ENCODE measurements at places on chromosomes 16 and 17. TPM values are rescaled to one million over a fixed set of nuclear protein-coding genes. Genes with fewer than 3 reads are reported as not detected.

- H3K27me3 ChIP-seq, result no peaks in the 10 kb centered on the region
- no peak overlapping the region for H3K4me3 ChIP-seq
- no peaks in the 10 kb centered on the region for H3K36me3 ChIP-seq
- H3K27ac ChIP-seq, result no peak overlapping the region
Measured at GRCh38 chr17:55495239-55495638, 16.0 kb downstream of the SMIM36 start.

- H3K36me3 ChIP-seq, result no peaks in the 10 kb centered on the region
- no peak for DNase-seq
- H3K4me1 ChIP-seq, result no peaks in the 10 kb centered on the region
- no peak overlapping the region for H3K4me3 ChIP-seq
- H3K27me3 ChIP-seq, result no peaks in the 10 kb centered on the region
Measured at GRCh38 chr17:74012465-74012864, 191.0 kb upstream of the RPL38 start.

DNA sequence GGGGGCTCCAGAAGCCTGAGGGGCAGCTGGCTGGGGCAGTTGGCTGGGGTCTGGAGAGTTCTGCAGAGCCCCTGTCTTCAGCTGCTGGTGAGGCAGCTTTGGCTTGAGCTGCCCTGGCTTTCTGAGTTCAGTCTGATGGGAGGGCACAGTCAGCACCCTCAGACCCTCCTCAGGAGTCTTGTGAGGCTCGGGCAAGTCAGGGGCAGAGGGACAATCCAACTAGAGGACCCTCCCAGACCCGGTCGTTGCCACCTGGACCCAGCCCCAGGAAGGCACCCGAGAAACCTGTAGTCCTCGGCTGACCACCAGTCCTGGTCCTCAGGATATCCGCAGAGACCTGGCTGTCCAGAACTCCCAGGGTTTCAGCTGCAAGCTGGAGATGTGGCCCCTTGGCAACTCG lies 1.9 kb downstream of the CARD14 start:
- no peak overlapping the region for H3K4me3 ChIP-seq
- no peak for DNase-seq
- H3K36me3 ChIP-seq, result no peaks in the 10 kb centered on the region
- H3K27me3 ChIP-seq, result no peaks in the 10 kb centered on the region
- no peak overlapping the region for H3K27ac ChIP-seq

DNA sequence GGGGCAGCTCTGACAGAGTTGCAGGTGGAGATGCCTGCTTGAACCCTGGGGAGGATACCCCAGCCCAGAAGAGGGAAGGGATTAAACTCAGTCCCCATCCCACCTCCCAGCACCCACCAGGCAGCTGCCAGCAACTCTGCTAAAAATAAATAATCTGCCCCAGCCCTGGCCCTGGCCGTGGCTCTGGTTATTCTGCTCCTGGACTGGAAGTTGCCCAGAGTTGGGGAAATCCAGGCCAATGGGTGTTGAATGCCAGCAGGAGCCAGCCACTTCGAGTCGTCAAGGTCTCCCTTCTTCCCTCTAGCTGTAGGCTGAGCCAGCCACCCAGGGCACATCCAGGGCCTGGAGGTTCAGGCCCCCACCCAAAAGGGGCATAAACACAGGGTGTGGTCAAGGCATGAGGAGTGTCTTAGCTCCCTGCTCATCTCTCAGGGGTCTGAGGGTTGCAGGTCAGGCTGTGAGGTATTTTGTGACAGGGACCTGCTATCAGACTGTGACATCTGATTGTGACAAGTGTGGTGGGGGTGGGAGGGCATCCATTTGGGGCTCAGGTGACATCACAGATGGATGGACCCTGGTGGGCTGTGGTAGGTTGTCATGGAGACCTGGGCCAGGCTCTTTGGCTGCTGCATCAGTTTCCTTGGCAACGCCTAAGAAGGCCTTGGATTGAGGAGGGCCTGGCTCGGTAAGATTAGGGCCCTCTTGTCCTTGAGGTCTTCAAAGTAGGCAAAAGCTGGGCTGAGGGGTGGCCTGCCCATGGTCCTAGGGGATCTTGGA lies 1.0 kb upstream of the RRAD start:
- no peaks in the 10 kb centered on the region for H3K36me3 ChIP-seq
- peak; percentile 39 for DNase-seq
- peaks cover 10% of the 10 kb centered on the region for H3K4me1 ChIP-seq

DNA sequence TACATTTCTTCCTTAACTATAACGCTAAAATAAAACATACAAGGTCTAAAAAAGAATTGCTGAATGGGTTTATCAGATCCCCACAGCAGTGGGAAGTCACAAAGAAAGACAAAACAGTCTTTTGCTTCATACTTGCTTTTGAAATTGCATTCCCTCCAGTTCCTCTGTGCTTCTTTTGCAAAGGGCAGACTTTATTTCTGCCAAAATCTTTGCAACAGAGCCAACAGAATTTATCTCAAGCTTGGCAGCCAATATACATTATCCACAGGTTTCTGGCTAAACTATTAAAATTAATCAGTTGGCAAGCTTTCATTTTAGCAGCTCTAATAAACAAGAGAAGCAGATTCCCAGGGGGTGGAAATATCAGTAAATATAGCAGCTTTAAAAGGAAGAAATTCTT lies 378.9 kb upstream of the CA10 start:
- H3K36me3 ChIP-seq, result no peaks in the 10 kb centered on the region
- DNase-seq, result no peak
- no peaks in the 10 kb centered on the region for H3K27me3 ChIP-seq
- no peaks in the 10 kb centered on the region for H3K4me1 ChIP-seq
- no peak overlapping the region for H3K4me3 ChIP-seq

DNA sequence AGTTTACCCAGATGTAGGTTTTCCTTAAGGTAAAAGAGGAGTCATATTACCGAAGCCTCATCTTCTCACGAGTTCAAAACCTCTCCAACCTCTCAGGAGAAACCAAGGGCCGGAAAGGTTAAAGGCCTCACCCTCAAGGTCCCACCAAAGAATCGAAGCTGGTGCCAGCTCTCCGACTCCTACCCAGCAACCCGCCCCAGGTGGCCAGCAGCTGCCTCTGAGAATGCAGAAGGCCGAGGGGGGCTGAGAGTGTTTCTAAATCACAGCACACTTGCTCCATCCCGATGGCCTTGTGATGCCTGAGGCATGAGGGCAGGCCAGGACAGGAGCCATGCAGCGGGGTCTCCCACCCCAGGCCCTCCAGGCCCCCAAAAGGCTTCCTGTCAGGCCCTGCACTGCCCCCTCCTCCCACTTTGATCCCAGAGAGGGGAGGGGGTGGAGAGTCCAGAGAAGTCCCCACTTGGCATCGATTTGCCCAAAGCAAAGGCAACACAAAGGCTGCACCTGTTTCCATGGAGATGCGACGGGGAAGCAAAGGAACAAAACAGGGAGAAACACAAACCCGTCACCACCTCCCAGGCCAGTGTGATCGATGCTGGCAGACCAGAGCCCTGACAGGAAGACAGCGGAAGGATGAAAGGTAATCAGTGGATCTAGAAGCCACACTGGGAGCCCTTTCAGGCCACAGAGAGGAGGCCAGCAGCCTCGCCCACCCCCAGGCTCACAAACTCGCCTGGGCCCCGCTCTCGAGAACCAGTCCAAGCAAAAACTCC lies 39.0 kb downstream of the CUEDC1 start:
- H3K4me3 ChIP-seq, result no peak overlapping the region
- no peaks in the 10 kb centered on the region for H3K27me3 ChIP-seq
- H3K4me1 ChIP-seq, result peaks cover 10% of the 10 kb centered on the region
- DNase-seq, result no peak
- H3K27ac ChIP-seq, result no peak overlapping the region

GRCh38 chr16:58099956-58100300 lies 29.3 kb downstream of the CFAP20 start:
- DNase-seq, result no peak
- no peaks in the 10 kb centered on the region for H3K36me3 ChIP-seq
- H3K27me3 ChIP-seq, result no peaks in the 10 kb centered on the region
- H3K4me1 ChIP-seq, result no peaks in the 10 kb centered on the region

GRCh38 chr17:1648173-1648962 lies 1.3 kb downstream of the RILP start:
- H3K36me3 ChIP-seq, result no peaks in the 10 kb centered on the region
- peak overlapping the region; percentile 74 for H3K27ac ChIP-seq
- H3K4me1 ChIP-seq, result peaks cover 12% of the 10 kb centered on the region
- no peak for DNase-seq

GRCh38 chr16:11142951-11143350 lies 113.1 kb downstream of the SOCS1 start:
- no peaks in the 10 kb centered on the region for H3K27me3 ChIP-seq
- peaks cover 16% of the 10 kb centered on the region for H3K4me1 ChIP-seq
- H3K4me3 ChIP-seq, result no peak overlapping the region

DNA sequence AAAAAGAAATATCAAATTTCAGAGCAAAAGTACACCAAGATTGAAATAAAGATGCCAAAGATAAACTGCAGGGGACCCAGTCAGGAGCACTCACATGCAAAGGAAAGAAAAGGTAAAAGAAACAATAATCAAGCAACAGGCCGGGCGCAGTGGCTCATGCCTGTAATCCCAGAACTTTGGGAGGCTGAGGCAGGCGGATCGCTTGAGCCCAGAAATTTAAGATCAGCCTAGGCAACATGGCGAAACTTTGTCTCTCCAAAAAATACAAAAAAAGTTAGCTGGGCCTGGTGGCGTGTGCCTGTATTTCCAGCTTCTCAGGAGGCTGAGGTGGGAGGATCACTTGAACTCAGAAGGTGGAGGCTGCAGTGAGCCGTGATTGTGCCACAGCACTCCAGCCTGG lies 107.6 kb upstream of the SMURF2 start:
- no peak overlapping the region for H3K27ac ChIP-seq
- no peaks in the 10 kb centered on the region for H3K27me3 ChIP-seq
- no peak for DNase-seq
- no peaks in the 10 kb centered on the region for H3K4me1 ChIP-seq
- no peaks in the 10 kb centered on the region for H3K36me3 ChIP-seq
- no peak overlapping the region for H3K4me3 ChIP-seq

DNA sequence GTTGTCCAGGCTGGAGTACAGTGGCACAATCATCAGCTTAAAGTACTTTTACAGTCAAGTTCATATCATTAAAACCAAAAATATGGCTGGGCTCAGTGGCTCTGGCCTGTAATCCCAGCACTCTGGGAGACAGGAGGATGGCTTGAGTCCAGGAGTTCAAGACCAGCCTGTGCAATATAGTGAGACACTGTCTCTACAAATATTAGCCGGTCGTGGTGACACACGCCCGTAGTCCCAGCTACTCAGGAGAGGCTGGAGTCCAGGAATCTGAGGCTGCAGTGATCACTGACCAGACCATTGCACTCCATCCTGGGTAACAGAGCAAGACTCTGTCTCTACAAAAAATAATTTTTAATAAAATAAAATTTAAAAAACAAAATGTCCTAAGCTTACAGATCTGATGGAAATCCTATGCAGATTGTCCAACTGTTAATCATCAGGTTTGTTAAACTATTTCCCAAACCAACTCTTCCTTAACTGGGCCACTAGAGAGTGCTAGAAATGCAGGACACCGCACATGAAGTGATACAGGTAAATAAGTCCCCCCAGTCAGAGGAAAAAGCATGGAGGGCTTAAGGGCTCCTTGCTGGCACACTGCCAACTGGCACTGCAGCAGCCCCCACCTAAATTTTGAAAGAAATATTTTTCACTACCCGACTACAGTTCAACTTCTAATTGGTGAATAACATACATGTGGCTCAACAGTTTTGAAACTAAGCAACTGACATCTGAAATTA lies 2.8 kb downstream of the USP22 start:
- H3K36me3 ChIP-seq, result no peaks in the 10 kb centered on the region
- H3K4me1 ChIP-seq, result peaks cover 22% of the 10 kb centered on the region

DNA sequence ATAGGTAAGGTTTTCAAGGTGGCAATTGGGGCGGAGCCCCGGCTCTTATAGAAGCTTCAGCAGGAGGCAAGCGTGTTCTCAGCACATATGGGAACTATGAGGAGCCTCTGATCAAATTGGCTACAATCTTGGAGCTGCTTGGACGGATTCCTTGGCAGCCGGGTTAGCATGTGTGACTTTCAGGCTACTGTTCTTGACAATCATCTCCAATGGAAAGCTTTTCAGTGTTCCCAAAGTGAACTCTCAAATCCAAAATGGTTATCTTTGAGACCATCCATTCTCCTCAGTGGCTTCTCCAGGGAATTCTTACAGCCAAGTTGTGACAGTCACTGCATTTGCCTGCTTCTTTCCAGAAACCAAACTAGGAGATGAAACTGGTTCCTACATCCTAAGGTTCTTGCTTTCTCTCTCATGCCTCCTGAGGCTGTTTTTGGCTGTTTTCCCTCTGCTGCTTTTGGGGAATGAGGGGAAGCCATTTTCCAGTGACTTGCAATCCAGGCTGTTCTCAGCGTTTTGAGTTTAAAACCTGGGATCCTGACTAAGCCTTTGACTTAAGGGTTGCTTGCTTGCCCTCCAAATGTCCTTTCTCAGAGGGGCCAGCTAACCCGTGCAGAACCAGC lies 10.9 kb downstream of the HAS3 start:
- no peak overlapping the region for H3K4me3 ChIP-seq
- H3K27me3 ChIP-seq, result no peaks in the 10 kb centered on the region
- no peaks in the 10 kb centered on the region for H3K36me3 ChIP-seq
- DNase-seq, result no peak

DNA sequence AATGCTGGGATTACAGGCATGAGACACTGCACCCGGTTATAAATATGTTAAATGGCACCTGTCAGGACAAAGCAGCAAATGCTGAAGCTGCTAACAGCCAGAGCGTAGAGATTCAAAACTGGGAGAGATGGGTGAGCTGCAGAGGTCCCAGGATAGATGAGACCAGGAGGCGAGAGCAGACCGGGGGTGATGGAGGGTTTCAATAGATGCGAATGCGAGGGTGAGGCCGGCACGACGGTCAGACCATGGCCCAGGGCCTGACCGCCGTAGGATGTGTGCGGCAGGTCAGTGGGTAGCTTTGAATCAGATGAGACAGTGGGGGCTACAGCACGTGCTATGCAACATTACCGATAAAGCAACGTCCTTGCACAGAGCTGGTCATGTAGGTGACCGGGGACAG lies 14.3 kb downstream of the CCDC40 start:
- H3K36me3 ChIP-seq, result no peaks in the 10 kb centered on the region
- no peak for DNase-seq
- H3K27ac ChIP-seq, result no peak overlapping the region

The KIF19 gene
- total RNA-seq, result 0.84 TPM

The PRCD gene
- total RNA-seq, result 12.2 TPM

The KRT17 gene
- 17.8 TPM for total RNA-seq

The PHF23 gene
- 57.6 TPM for total RNA-seq

The CISD3 gene
- total RNA-seq, result 31.1 TPM

The E2F4 gene
- 52.9 TPM for total RNA-seq

The GAST gene
- not detected for total RNA-seq

The C17orf78 gene
- total RNA-seq, result not detected

The CD7 gene
- not detected for total RNA-seq

The STH gene
- not detected for total RNA-seq

Data from ovary (tissue), 10 donors.